ENCODE measurements at places on chromosomes 12 and 14.

- DNase-seq, result no peak
Observed at GRCh38 chr14:101583715-101584054, 22.4 kb downstream of the DIO3 start.

- DNase-seq, result no peak
Observed at GRCh38 chr14:63986789-63987533, 134.2 kb downstream of the SYNE2 start.

GRCh38 chr14:38536376-38537038 is 280.6 kb upstream of the CLEC14A start:
- no peak for DNase-seq

DNA sequence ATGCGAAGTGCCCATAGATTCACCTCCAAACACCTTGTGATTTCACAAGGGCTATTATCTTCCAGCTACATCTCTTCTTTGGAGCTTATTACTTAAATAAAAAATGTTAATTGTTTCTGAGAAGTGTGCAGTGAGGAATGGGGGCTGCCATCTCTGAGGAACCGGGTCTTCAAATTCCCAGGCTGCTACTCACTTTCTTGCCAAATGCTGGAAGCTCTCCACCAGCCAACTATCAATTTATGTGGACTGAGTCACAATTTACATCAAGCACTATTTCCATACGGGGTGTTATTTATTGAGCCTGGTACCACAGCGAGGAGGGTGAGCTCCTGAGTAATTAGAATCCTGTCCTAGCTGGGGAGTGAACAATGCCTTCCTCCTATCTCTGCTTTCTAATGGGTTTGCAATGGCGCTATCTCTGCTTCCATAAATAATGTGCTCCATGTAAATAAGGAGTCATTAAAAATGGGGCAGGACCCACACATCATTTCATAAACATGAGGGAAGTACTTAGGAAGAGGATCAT is 898.3 kb downstream of the VRK1 start:
- DNase-seq, result no peak

- DNase-seq, result no peak
Observed at GRCh38 chr12:52242442-52243258, 9.6 kb downstream of the KRT7 start.

DNA sequence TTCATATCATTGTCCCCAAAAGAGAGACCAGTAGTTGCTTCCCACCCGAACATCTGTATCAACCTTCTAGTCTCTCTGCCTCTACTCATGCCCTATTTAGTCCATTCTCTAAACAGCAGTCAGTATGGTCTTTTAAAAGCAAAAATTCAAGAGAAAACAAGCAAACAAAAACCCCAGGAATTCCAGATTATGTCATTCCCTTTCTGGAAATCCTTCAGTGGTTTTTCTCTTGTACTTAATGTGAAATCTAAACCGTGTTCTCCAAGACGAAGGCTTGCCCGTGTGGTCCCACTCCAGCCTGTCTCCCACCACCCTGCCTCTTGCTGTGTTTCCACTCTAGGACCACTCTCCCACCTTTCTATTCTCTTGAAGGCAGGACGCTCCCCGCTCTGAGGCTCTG is 90.8 kb downstream of the TMEM30B start:
- no peak for DNase-seq

- peak; percentile 66 for DNase-seq
Observed at GRCh38 chr12:13534645-13535398, 338.3 kb downstream of the EMP1 start.

- no peak for DNase-seq
Observed at GRCh38 chr12:79023261-79023660, 158.7 kb downstream of the SYT1 start.

- no peak for DNase-seq
Observed at GRCh38 chr12:1781772-1782171, 38.6 kb upstream of the LRTM2 start.

DNA sequence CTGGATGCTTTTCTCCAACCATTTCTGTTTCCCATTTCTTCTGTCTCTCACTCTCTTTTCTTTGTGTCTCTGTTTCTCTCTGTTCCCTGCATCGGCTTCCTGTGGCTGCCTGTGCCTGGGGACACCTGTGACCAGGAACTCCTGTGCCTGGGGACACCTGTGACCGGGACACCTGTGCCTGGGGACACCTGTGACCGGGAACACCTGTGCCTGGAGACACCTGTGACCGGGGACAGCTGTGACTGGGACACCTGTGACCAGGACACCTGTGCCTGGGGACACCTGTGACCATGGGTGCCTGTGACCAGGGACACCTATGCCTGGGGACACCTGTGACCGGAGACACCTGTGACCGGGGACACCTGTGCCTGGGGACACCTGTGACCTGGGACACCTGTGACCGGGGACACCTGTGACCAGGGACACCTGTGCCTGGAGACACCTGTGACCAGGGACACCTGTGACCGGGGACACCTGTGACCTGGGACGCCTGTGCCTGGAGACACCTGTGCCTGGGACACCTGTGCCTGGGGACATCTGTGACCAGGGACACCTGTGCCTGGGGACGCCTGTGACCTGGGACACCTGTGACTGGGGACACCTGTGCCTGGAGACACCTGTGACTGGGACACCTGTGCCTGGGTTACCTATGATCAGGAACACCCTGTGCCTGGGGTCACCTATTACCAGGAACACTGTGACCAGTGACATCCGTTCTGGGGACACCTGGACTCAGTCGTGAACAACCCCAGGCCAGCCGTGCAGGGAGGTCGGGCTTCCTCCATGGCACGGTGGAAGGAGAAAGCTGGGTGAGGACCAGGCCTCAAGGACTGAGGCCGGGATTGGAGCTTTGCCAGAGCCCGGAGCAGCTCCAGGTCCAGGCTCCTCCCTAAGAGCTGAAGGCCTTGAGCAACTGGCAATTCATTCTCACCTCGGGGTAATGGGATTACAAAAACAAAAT is 23.4 kb upstream of the FBRSL1 start:
- DNase-seq, result no peak

- no peak for DNase-seq
Observed at GRCh38 chr12:57631566-57632072, 1.4 kb downstream of the B4GALNT1 start.

DNA sequence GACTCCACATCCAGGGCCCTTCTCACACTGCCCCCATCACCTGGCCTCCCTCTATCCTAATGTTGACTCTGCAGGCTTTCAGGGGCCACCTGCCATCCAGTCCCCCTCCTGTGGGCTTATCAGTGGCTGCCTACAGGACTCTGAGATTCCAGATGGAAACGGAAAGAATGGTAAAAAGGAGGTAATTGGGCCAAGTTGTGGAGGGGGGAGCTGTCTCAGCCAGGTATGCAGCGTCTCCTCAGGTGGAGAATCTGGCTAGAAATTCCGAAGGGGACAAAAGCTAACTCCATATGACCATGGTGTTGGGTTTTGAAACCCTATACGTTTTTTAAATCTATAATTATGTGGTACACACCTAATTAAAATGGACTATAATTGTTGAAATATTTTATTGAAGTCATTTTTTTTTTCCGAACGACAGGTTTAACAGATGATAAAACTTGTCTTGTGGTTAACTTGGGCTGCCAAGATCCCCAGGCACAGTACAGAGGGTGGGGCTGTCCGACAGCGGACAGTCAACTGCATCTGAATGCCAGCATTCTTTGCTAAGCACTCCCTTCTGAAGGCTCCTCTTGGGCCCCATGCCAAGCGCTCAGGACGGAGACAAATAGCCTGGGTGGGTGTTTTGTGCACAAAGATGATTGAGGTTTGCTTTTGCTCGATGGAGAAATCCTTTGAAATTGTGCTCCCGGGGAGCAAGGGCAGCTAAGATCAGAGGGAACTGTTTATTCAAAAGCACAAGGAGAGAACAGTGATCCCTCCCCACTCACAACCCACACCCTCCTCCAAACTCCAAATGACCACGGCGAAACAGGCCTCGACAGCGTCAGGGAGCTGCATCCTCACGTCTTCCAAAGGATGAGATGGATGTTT is 365.6 kb downstream of the BCL11B start:
- no peak for DNase-seq

GRCh38 chr12:85057370-85057963 is 21.3 kb downstream of the LRRIQ1 start:
- DNase-seq, result peak; percentile 54

DNA sequence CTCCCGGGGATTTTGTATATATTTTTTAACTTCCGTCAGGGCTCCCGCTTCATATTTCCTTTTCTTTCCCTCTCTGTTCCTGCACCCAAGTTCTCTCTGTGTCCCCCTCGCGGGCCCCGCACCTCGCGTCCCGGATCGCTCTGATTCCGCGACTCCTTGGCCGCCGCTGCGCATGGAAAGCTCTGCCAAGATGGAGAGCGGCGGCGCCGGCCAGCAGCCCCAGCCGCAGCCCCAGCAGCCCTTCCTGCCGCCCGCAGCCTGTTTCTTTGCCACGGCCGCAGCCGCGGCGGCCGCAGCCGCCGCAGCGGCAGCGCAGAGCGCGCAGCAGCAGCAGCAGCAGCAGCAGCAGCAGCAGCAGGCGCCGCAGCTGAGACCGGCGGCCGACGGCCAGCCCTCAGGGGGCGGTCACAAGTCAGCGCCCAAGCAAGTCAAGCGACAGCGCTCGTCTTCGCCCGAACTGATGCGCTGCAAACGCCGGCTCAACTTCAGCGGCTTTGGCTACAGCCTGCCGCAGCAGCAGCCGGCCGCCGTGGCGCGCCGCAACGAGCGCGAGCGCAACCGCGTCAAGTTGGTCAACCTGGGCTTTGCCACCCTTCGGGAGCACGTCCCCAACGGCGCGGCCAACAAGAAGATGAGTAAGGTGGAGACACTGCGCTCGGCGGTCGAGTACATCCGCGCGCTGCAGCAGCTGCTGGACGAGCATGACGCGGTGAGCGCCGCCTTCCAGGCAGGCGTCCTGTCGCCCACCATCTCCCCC is 777 bp downstream of the ASCL1 start:
- no peak for DNase-seq

GRCh38 chr14:23121361-23121771 is 2.3 kb upstream of the CEBPE start:
- DNase-seq, result no peak

- DNase-seq, result no peak
Observed at GRCh38 chr12:27179400-27180214, 64.5 kb upstream of the STK38L start.

DNA sequence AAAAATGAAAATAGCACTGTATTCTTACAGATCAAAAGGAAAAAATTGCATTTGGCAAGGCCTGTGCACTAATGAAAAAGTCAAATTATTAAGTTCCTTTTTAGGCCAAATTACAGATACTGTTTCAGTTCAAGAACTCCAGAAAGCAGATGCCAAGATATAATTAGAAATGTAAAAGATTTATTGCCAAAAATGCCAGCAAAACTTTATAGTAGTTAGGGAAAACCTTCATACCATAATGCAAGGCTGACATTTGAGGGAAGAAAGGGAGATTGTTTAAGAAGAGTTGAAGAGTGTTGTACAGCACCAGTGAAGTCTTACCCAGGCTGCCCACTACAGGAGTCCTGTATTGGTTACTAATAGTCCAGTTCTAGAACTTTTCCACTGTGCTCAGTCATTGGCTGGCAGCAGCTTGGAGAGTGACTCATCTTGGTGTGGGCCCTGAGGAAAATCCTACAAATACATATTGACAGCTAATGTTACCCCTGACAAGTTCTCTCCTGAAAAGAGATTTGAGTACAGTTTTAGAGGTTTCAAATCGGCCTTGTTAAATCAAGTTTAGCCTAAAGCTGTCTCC is 600.4 kb downstream of the C12orf50 start:
- DNase-seq, result no peak

- DNase-seq, result no peak
Observed at GRCh38 chr12:30914986-30915591, 11.5 kb upstream of the TSPAN11 start.

DNA sequence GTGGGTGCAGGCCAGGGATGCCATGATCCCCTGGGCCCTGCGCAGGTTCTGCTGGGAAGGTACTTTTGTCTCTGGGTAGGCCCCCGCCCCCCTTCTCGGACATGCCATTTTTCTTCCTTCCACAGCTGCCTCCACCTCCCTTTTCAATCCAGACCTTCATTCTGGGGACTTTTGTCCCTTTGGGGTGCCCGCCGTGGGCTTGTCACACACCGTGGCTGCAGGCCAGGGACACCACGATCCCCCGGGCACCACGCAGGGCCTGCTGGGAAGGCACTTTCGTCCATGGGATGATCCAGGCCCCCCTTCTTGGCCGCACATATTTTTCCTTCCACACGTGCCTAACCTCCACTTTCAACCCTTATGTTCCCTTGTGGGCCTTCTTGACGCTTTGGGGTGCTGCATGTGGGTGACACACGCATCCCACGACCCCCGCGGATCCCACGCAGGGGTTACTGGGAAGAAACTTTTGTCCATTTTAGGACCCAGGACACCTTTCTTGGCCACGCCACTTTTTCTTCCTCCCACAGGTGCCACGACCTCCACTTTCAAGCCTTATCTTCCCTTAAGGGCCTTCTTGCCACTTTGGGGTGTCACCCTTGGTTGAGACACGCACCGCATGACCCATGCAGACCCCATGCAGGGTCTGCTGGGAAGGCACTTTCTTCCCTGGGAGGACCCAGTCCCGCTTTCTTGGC is 272.5 kb downstream of the ALG10 start:
- no peak for DNase-seq

DNA sequence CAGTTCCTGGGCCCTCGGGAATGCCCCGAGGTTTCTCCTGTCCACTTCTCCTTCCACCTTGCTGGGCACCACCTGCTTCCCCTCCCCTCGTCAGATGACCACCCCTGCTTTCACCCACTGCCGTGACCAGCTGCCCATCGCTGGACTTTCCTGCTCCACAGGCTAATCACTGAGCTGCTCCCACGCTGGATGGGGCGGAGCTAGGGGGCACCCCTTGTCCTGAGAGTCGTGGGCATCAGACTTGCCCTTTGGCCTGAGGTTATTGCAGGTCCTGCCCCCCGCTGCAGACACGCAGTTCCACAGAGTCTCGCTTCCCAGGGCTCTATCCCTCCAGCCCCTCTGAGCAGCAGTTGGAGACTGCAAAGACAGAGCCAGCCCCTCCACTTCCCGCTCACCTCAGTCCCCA is 427 bp downstream of the SLC6A12 start:
- no peak for DNase-seq

GRCh38 chr14:65075628-65076325 is 26.5 kb downstream of the MAX start:
- no peak for DNase-seq

DNA sequence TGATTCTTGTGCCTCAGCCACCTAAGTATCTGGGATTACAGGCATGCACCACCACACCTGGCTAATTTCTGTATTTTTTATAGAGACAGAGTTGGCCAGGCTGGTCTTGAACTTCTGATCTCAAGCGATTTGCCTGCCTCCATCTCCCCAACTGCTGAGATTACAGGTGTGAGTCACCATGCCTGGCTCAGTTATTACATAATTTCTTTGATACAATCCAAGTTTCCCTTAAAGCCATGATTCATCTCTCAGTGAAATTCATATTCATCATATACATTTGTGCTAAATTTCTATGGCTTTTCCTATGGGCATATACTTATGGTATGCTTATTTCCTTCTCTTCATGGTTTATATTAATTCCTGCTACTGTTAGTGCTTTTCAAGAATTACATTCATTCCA is 29.1 kb upstream of the PZP start:
- no peak for DNase-seq

- no peak for DNase-seq
Observed at GRCh38 chr12:118749646-118750045, 231.7 kb upstream of the SRRM4 start.

- no peak for DNase-seq
Observed at GRCh38 chr12:50375802-50376201, 20.6 kb downstream of the FAM186A start.

GRCh38 chr14:63632932-63633514 is 8.6 kb downstream of the WDR89 start:
- no peak for DNase-seq

GRCh38 chr12:123971770-123972456 is 718 bp downstream of the CCDC92 start:
- peak; percentile 88 for DNase-seq

Data from iPS DF 6.9 (cell line).